ENCODE measurements at places on chromosomes 1 and 21.

- no peak for DNase-seq
Observed at GRCh38 chr1:58119971-58120370, 426.6 kb downstream of the OMA1 start.

DNA sequence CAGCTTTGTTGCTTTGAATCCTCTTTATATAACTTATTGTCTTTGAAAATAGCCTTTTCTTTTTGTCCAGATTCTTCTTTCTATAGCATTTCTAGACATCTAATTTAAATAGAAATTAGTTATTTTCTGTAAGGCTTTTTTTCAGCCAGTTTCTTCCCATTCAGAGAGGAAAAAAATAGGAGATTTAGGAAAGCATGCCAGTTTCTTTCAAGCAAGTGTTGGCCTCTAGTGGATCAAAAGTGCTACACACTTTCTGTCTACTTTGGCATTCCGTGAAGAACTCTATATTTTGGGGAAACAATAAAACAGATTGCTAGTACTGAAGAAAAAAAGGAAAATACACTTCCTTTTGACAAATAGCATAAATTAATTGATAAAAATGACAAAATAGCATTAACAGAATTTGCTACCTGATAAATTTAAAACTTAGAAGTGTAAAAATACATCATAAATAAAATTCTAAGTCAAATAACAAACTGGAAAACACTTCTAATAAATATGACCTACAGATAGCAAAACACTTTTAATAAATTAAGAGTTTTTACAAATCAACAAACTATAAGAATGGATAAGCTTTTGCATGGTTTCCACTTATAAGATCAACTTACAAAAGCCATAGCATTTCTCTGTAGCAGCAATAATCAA is 13.1 kb upstream of the EXO1 start:
- no peak for DNase-seq

GRCh38 chr1:67189953-67190352 is 23.7 kb downstream of the IL23R start:
- no peak for DNase-seq

DNA sequence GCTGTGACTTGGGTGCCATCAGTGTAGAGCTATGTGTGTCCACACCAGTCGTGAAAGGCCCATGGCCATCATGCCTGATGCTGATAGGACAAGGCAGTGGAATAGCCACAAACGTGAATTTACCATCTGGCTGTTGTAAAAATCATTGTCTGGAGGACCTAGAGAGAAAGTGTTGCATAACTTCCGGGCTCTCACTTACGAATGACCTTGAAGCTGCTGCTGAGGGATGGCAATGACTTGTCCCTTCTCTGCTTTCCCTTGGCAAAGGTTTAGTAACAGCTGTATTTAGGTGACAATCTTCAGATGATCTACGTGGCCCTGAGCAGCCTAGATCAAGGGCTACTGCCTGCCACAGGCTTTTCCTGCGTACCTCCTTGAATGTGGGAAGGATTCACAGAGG is 5.8 kb downstream of the ATP1B1 start:
- no peak for DNase-seq

- no peak for DNase-seq
Observed at GRCh38 chr1:9883585-9884449, 26.3 kb downstream of the CTNNBIP1 start.

DNA sequence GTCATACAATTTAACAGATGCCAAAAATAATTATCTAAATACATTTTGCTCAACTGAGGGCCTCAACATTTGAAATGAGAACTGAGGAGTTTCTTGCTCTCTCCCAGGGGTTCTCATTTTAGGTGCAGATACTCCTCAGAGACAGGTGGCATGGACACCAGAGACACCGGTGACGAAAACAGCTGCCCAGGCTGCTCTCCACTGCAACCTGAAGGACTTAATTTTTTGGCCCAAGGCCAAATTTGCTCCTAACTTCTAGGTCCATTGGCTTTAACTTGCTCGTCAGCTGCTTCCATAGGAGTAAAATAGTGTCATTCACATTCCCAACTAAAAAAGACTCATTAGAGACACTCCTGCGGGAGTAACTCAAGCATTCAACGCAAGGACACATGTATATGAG is 87.0 kb downstream of the NRIP1 start:
- DNase-seq = no peak

DNA sequence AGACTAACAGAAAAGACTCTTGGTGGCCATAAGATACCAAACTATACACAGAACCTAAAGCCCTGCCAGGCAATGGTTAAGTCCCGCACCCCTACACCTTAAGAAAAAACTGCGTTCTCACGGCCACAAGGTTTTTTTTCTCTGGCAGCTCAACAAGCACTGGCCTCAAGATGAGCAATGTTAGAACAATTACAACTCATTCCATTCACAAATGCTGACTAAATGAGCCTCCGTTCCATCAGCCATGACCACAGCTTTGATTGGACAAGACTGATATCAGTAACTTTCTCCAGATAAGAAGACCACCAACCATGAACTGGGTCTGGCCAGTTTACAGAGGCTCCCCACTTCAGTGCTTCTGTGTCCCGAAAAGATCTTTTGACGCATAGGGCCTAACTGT is 31.9 kb downstream of the SEC16B start:
- DNase-seq = no peak

- no peak for DNase-seq
Observed at GRCh38 chr1:85196358-85196757, 4.5 kb downstream of the SYDE2 start.

DNA sequence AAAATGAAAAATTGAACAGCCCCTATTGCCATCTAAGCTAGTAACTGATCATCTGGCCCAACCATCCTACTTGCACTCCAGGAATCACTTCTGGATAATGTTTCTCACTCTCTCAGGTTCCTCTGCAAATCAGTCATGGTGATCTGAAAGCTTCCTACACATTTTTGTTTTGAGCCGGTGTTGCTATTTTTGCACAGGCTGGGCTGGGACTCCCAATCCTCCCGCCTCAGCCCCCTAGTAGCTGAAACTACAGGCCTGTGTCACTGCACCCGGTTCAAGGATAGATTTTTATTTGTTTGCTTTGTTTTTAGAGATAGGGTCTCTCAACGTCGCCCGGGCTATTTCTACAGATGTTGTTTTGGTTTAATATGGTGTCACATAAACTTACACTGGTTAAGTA is 40.5 kb upstream of the HMCN1 start:
- DNase-seq = no peak

DNA sequence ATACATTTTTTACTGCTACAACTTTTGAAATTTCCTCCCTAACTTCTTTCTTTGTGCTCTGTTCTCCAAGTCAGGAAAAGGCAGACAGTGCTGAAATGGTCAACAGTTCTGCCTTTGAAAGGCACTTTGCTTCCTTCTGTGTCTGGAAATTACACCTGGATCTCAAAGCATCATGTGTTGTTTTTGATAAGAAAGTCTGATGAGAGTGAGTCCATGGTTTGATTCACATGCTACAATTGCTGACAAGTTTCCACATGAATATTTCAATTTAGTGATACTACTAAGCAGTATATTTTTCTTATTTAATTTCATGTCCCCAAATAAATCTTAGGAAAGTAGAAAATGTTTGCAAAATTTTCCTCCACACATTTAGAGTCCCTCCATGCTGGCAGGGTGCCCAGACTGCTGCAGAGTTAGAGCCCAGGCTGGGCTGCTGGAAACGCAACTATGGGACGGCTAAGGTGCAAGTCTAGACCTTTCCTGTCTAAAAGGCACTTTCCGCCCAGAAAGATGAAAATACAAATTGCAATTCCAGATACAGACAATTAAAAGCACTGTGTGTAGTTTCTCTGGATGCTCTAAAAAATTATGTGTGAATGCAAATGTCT is 96.6 kb upstream of the RUNX1 start:
- DNase-seq = no peak

GRCh38 chr1:85297855-85298629 is 21.6 kb upstream of the BCL10 start:
- DNase-seq = peak; percentile 75

GRCh38 chr1:203536575-203536974 is 42.6 kb downstream of the OPTC start:
- DNase-seq = no peak

DNA sequence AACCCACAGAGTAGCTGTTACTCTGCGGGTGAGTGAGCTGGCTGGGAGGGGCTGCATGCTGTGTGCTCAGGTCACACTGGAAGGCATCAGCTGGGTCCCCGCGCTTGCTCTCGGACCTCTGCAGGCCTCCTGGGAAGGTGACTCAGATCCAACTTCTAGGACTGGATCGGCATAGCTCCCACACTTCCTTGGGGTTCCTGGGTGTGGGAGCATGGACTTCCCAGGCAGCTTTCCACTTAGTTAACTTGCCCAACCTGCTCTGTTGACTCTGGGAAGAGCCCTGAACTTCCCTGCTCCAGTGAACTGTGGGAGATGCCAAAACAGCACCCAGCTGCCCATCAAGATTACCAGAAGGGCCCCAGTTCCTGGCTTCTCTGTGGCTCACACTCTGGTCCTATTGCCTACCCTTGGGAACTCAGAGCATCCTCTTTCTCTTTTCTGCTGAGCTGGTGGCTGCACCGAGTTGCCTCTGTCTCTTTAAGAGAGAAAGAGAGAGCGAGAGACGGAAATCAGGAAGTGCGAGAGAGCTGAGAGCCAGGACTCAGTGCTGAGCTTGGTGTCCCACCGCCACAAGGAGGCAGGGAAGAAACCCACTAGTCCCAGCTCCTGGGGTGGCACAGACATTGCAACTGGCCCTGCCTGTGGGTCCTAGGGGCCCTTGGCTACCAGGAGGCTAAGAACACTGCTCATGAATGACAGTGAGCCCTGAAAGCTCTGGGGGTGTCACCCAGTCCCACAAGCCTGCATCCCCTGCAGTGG is at the start of gene IKBKE:
TSS of gene IKBKE (plus strand) at position 544 of the 759 bp plus-strand sequence. CDS start 2,752 bp downstream, outside the sequence.
- no peak for DNase-seq

DNA sequence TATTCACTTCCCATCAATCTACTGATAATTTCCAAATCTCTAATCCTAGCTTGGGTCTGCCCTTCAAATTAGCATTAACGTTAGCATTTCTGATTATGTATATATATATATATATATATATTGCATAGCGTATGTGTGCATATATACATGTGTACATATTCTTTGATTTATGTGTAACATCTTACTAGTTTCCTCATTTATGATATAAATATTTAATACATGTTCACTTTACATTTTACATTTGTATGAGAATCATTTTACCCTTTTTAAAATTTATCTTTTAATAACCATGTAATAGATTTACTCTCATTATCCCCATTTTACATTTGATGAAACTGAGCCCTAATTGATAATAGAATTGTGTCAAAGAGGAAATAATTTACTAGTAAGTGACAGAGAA is 164.7 kb downstream of the ZNF648 start:
- DNase-seq = no peak

- DNase-seq = no peak
Observed at GRCh38 chr1:245099401-245099800, 55.4 kb upstream of the KIF26B start.

GRCh38 chr1:159856576-159856975 is 5.9 kb downstream of the VSIG8 start:
- DNase-seq = no peak

- DNase-seq = no peak
Observed at GRCh38 chr1:11193376-11193775, 4.2 kb downstream of the ANGPTL7 start.

- DNase-seq = no peak
Observed at GRCh38 chr1:230622151-230622550, 20.1 kb upstream of the COG2 start.

- DNase-seq = no peak
Observed at GRCh38 chr1:214854126-214854875, 228.2 kb upstream of the KCNK2 start.

- no peak for DNase-seq
Observed at GRCh38 chr1:247435030-247435758, 19.2 kb downstream of the NLRP3 start.

- no peak for DNase-seq
Observed at GRCh38 chr1:53086491-53087070, 24.6 kb downstream of the PODN start.

- no peak for DNase-seq
Observed at GRCh38 chr1:88009916-88010315, 674.2 kb upstream of the PKN2 start.

DNA sequence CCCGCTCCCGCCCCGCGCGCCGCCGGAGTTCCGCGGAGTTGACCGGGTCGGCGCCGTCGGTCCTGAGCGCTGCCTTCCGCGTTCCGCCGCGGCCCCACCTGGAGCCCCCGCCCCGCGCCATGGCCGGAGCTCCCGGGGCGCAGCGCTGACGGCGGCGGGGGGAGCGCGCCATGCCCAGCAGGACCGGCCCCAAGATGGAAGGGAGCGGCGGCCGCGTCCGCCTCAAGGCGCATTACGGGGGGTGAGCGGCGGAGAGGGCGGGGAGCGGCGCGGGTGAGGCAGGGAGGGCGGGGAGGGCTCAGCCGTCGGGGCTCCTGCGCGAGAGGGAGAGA is 216 bp downstream of the PRKCZ start:
- DNase-seq = no peak

GRCh38 chr1:33724348-33724747 is 139.5 kb upstream of the HMGB4 start:
- DNase-seq = no peak

DNA sequence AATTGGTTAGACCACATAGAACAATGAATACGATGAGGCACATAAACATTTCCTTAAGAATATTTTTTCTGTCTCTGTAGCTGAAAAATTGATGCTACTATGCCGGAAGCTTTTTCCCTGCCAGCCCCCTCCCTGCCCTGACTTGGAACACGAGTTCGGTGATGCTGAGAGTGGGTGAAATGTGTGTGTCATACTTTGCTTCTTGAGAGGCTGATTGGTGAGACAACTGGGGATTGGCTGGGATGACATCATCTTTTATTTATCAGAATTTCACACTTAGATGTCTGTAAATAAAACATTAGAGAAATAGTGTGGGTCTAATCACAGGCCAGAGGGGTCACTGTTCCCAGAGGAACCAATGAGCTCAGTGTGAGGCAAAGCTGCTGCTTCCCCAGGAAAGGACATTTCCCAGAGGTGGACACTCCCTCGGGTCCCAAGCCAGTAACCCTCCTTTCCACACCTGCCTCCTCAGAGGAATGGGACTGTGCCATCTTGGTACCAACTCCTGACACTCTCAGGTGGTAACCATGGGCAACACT is 195.4 kb upstream of the C1orf174 start:
- no peak for DNase-seq

GRCh38 chr1:34268311-34268954 is 91.7 kb downstream of the C1orf94 start:
- no peak for DNase-seq

- DNase-seq = no peak
Observed at GRCh38 chr1:33093004-33093403, 12.1 kb downstream of the AZIN2 start.

DNA sequence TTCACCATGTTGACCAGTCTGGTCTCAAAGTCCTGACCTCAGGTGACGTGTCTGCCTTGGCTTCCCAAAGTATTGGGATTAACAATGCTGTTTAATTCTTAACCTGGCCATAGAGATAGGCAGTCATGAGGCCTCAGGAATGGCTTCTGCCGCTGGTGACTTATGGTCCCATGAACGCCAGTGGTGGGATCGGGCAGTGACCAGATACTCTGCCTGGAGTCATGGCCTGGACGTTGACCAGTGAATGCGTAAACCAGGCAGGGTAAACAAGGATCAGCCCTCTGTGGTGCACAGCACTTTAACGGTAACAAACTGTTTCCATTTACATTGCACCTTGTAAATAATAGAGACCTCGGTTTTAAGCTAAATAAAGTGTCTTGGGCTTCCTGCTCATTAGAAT is 23.0 kb downstream of the MTARC1 start:
- DNase-seq = no peak

- DNase-seq = no peak
Observed at GRCh38 chr1:58621391-58621790, 44.3 kb upstream of the TACSTD2 start.

Data from activated CD4-positive, alpha-beta T cell treated with anti-CD3 and anti-CD28 coated beads, Interleukin-2, amount 50 U/mL, for 24 hours (primary cell).